Right atrium auricular region (tissue), 2 donors: ENCODE measurements at places on chromosomes 7 and 10. TPM values are rescaled to one million over a fixed set of nuclear protein-coding genes. Genes with fewer than 3 reads are reported as not detected.

Gene FLNC
- 215 TPM for total RNA-seq

Gene PDE6C
- not detected for total RNA-seq

DNA sequence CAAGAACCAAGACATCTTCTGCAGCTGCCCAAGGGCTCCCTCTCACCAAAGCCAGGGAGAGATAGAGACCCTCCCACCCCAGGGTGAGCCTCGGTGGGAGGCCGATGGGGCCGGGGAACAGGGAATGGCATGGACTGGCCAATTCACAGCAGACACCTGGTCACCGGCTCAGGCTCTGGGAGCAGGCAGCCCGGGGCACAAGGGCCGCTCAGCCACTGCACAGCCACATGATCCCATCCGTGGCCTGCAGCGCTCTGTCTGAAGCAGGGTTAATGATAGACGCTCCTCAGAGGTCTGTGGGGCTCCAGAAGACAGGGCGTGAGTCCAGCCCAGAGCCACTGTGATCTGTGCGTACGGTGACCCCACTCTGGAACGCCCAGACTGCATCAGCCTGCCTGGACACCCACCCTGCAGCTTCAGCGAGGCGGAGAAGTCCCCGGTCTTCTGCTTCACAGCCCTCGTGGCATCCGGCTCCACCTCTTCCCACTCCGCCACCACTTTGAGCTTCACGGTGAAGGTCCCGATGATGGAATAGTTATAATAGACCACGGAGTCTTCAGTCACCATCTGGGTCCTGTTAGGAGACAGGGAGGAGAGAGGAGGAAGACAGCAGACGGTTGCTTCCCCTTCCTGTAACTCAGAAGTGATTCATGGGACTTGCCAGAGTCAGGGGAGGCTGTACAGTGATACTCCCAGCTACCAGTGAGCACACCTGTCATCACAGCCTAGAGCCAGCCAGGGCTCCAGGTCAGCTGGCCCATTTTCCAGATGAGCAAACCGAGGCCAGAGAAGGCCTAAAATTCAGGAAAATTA lies 14.0 kb downstream of the TMEM130 start:
- no peak overlapping the region for H3K27ac ChIP-seq
- DNase-seq, result no peak
- no peaks in the 10 kb centered on the region for H3K4me1 ChIP-seq

GRCh38 chr10:96891840-96892239 lies 59.7 kb downstream of the LCOR start:
- no peak overlapping the region for H3K27ac ChIP-seq
- H3K27me3 ChIP-seq, result no peaks in the 10 kb centered on the region
- H3K4me3 ChIP-seq, result no peak overlapping the region
- DNase-seq, result no peak
- H3K36me3 ChIP-seq, result no peaks in the 10 kb centered on the region
- H3K4me1 ChIP-seq, result no peaks in the 10 kb centered on the region

Gene ENTPD1
- 12.3 TPM for total RNA-seq

Gene DLX6
- not detected for total RNA-seq

Gene PTER
- 7.5 TPM for total RNA-seq

- H3K4me3 ChIP-seq, result no peak overlapping the region
- no peaks in the 10 kb centered on the region for H3K36me3 ChIP-seq
- H3K27me3 ChIP-seq, result no peaks in the 10 kb centered on the region
- H3K27ac ChIP-seq, result no peak overlapping the region
- no peak for DNase-seq
These were observed 260.5 kb downstream of the PRPF18 start for GRCh38 chr10:13847201-13847631.

- H3K36me3 ChIP-seq, result no peaks in the 10 kb centered on the region
- no peaks in the 10 kb centered on the region for H3K27me3 ChIP-seq
- DNase-seq, result no peak
- no peaks in the 10 kb centered on the region for H3K4me1 ChIP-seq
- no peak overlapping the region for H3K27ac ChIP-seq
These were observed 158.1 kb upstream of the KMT2E start for GRCh38 chr7:104855861-104856260.

Gene SCRN1
- total RNA-seq, result 20.2 TPM

DNA sequence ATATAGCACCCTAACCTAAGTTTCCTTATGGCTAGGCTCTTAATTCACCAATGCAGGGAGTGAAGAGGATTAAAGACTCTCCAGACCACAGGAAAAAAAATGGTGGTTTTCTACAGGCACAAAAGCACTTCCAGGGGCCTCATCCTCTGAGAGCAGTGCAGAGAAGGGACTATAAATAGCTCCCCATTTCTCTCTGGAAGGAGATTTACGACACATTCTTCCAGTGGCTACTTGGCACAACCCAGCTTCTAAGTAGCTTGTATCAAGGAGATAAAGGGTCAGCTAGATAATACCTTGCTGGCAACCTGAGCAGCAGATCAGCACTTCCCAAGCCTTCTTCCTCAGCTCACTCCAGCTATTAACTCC lies 73.5 kb downstream of the CRPPA start:
- no peak overlapping the region for H3K4me3 ChIP-seq
- no peak for DNase-seq
- H3K4me1 ChIP-seq, result no peaks in the 10 kb centered on the region
- no peak overlapping the region for H3K27ac ChIP-seq
- no peaks in the 10 kb centered on the region for H3K36me3 ChIP-seq

Gene KAT6B
- total RNA-seq, result 43.5 TPM

Gene TRIM74
- not detected for total RNA-seq
